ENCODE measurements at places on chromosomes 11 and 22.
A peak's percentile ranks its signal among the peaks of the same experiment; 100 is the strongest.

DNA sequence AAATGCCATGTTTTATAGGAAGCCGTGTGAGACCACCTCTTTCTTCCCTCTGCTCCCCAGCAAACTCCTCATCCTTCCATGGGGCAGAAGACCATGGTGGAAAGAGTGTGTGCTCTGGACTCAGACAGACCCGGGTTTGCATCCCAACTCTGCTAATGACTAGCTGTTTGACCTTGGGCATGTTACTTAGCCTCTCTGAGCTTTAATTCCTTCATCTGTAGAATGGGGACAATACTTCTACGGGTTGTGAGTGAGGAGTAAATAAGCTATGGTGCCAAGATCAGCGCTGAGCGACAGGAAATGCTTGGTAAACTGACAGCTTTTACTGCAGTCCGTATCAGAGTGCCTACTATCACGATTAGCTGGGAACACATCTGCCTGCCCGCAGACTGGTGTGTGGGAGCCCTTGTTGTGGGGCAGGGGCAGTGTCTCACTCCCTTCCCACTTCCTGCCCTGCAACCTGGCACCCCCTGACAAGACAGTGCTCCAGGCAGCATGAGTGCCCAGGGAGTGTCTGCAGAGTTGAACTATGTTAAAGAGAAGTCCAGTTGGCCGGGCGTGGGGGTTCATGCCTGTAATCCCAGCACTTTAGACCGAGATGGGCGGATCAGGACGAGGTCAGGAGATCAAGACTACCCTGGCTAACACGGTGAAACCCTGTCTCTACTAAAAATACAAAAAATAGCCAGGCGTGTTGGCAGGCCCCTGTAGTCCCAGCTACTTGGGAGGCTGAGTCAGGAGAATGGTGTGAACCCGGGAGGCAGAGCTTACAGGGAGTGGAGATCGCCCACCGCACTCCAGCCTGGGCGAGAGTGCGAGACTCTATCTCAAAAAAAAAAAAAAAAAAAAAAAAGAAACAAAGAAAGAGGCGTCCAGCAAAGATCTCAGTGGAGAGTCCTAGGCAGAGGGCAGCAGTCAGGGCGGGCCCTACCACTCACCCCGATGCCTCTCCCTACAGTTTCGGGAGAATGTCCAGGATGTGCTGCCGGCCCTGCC lies 2.2 kb downstream of the SEC14L2 start:
- DNase-seq, result no peak

DNA sequence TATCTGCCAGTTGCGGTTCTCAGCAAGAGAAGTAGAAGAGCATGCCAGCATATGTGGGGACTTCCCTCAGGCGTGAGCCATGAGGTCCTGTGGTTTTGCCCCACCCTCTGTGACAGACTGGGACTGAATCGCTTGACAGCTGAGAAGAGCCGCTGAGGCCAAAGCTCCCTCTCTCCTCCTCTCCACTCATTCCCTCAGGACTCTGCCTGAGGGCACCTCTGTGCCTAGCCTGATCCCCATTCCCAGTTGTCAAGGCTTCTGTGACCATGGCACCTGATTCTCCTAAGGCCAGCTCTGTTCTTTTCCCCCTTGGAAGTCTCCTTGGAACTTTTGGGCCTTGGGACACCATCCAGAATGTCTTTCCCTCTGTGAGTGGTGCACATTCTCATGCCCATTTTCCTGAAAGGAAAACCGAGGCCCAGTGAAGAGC lies 27.0 kb downstream of the ART5 start:
- DNase-seq, result peak; percentile 15

DNA sequence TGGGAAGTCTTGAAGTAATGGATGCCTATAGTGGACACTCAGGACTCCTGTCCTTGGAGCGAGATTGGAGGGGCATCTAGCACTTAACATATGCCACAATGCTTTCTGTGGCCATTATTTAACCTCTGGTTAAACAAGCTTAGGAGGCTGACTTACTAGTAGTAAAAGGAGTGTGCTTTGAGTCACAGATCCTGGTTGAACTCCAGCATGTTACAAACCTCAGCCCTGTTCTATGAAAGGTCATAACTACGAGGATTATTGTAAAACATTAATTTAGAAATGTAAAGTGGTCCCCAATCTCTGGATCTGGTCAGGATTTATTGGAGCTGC lies 1.1 kb upstream of the LBHD1 start:
- DNase-seq, result no peak

DNA sequence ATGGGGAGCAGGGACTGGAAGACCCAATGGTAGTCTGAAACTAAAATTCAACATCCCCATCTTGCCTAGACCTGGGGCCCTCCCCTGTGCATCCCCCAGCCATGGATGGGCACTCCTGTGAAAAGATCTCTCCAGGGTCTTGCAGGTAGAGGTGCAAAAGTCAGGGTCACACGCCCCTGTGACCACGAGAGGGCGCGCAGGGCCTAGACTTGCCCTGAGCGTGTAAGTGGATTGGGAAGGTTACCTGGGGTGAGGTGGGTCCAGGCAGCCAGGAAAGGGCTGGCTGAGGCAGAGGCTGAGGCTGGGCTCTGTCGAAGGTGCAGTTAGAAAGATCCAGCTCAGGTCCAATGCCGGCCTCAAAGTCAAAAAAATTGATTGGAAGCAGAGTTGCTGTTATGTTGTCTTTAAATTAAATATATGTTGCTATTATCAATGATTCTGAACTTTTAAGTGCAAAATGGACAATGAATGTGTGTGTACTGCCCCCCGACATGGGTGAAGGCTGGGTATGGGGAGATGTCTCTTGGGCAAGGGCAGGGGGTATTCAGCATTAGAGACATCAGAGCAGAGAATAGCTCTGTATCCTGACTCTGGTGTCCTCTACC lies 4.8 kb upstream of the POU2F3 start:
- DNase-seq, result peak; percentile 29

GRCh38 chr11:104169091-104169490 lies 5.1 kb upstream of the PDGFD start:
- no peak for DNase-seq

DNA sequence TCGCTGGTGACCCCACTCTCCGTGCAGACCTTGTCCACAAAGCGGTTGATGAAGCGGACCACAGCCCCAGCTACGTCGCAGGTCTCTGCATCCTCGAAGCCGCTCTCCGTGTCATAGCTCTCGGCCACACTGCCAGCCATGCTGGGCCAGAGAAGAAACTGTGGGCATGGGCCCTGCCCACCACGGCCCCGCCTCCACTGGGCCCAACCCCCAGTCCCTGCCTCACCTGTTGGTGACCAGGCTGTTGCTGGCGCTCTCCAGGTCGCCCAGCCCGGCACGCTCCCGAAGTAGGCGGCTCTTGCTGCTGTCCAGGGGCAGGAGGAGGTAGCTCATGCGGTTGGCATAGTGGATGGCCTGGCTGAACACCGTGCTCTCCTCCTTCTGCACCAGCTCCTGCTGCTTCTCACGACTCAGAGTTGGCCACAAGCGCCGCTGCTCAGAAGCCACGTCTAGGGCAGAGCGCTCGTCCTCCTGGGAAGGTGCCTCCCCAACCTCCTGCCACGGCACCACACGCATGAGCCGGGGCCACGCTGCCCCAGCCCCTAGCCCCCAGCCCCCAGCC lies 12.8 kb downstream of the SBF1 start:
- no peak for DNase-seq

DNA sequence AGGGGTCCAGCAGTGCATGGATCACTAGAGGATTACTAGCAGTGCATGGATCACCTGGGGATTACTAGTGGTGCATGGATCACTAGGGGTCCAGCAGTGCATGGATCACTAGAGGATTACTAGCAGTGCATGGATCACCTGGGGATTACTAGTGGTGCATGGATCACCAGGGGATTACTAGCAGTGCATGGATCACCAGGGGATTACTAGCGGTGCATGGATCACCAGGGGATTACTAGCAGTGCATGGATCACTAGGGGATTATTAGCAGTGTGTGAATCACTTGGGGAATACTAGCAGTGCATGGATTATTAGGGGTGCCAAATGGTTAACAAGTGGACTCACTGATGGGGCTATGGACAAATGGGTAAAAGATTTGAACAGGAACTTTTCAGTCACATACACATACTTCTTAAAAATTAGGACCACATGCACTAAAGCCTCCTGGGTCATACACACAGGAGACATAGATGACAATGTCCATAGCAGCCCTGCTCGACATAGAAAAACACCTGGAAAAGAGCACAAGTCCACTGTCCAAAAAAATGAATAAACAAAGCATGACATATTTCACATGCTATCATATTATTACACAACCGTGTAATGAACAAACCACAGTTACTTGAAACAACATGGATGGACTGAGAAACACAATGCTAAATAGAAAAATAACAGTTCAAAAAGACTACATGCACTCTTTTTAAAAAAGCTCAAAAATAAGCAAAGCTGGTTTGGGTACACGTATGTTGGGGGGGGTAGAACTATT lies 109.8 kb downstream of the CD44 start:
- DNase-seq, result no peak

- no peak for DNase-seq
Measured at GRCh38 chr11:69200331-69201065, 44.8 kb downstream of the SMIM38 start.

DNA sequence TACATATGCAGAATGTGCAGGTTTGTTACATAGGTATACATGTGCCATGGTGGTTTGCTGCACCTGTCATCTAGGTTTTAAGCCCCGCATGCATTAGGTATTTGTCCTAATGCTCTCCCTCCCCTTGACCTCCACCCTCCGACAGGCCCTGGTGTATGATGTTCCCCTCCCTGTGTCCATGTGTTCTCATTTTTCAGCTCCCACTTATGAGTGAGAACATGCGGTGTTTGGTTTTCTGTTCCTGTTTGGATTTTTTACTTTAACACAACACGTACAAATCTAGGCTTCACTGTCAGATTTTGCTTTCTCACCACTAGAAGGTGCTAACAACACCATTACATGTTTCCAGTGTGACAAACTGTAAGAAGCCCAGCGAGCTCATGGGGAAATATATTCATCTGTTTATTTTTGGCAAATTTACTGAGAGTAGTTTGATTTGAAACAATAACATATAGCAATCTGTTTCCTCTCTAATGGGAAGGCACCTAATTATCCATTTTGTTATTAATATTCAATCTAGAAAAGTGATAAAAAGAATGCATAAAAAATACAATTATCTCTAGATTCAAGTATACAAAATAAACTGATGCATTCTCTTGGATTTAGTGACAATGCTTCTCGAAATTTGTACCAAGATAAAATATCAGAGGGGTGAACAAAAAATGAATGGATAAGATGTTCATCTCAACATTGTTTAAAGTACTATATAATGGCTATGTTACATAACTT lies 23.2 kb upstream of the BIRC3 start:
- no peak for DNase-seq

GRCh38 chr11:62777389-62777788 lies 6.2 kb downstream of the TAF6L start:
- DNase-seq, result no peak

DNA sequence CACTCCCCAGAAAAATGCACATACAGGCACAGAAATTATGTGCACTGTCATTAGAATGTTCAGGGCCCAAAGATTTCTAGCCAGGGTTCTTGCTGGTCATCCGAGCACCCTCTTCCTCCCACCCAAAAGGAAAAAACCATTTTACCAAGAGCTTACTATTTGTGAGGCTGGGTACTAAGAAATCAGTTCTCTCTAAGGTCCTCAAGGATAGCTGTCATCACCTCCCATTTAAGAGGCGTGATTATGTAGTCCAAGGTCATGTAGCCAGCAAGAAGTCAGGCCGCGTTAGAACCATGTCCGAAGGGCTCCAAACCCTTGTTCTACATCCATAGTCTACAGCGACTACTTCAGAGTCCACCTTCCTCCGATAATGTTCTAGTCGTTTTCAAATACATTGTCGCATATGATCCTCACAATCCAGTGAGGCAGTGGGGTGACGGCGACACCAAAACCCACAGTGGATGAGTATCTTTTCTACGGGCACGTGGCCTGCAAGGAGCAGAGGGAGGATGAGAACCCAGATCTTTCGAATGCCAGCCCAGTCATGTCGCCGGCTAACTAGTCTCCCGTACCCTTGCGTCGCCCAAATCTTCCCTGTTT lies 634 bp downstream of the TIMM8B start:
- DNase-seq, result no peak

DNA sequence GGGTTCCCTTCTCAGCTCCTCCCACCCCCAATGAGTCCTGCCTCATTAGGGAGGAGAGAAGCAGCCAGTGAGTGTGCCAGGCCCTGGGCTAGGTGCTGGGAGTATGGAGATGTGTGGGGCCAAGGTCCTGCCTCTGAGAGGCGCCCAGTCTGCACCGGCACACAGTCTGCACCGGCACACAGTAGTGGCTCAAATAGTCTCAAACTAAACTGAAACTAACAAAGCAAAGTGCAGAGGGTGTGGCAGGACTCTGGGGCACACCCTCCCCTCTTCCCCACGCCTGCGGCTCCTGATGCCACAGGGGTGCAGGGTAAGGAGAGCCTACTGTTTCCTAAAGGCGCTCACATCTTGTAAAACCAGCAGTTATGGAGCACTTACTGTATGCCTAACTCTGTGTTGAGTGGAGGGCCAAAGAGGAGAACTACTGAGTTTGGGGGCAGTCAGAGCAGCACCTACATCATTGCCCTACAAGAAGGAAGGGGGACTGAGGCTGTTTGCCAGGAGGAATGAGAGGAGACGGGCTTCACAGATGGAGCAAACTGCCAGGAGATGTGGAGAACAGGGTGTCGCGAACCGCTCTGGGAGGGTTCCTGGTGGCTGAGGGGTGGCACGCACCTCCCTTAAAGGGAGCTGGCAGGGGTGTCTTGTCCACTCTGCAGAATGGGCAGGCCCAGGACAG lies 939 bp upstream of the SH3BP1 start:
- no peak for DNase-seq

- no peak for DNase-seq
Measured at GRCh38 chr11:17992916-17993315, 19.9 kb downstream of the SERGEF start.

GRCh38 chr11:75267171-75267970 lies 26.8 kb downstream of the TPBGL start:
- no peak for DNase-seq

GRCh38 chr11:133746663-133747306 lies 98.5 kb downstream of the SPATA19 start:
- no peak for DNase-seq

GRCh38 chr11:128632141-128632791 lies 44.9 kb upstream of the ETS1 start:
- DNase-seq, result no peak

DNA sequence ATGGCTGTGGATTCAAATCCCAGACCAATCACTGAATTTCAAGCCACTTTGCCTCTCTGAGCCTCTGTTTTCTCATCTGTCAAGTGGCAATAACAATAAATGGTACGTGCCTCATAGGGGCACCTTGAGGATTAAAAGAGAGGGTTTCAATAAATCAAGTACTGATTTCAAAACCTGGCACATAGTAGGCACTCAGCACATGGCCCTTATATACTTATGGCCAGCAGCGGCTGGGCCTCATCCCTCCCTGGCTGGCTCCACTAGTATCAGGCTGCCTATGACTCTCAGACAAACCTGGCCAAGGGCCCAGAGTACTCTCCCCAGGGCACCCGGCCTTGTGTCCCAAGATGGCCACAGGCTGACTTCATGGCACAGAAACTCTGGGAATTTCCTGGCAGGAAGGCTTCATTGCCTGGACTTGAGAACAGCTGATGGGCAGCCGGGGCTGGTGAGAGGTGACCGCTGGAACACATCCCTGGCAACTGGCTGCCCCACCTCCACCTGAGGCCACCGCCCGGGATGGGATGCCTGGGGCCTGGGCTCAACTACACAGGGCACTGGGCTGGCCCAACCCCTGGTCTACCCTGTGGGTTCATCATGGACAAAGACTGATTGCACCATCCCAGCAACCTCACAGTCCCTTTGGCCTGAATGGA lies 3.4 kb downstream of the FADS3 start:
- DNase-seq, result no peak

GRCh38 chr11:68296344-68297051 lies 15.9 kb upstream of the LRP5 start:
- no peak for DNase-seq

- DNase-seq, result no peak
Measured at GRCh38 chr11:45653277-45653676, 12.1 kb downstream of the CHST1 start.

GRCh38 chr11:3178349-3178748 lies 13.2 kb upstream of the OSBPL5 start:
- no peak for DNase-seq

Data from stimulated activated CD8-positive, alpha-beta memory T cell treated with anti-CD3 and anti-CD28 coated beads, Interleukin-7, amount 100 ng/mL, for 48 hours (primary cell).